ENCODE measurements at places on chromosomes 2 and 18.

GRCh38 chr2:156473445-156473844, 37.3 kb downstream of the GPD2 start:
- H3K4me1 ChIP-seq = peaks cover 7% of the 10 kb centered on the region
- H3K27ac ChIP-seq = no peak overlapping the region
- no peaks in the 10 kb centered on the region for H3K27me3 ChIP-seq
- no peak overlapping the region for H3K4me3 ChIP-seq
- H3K36me3 ChIP-seq = no peaks in the 10 kb centered on the region

DNA sequence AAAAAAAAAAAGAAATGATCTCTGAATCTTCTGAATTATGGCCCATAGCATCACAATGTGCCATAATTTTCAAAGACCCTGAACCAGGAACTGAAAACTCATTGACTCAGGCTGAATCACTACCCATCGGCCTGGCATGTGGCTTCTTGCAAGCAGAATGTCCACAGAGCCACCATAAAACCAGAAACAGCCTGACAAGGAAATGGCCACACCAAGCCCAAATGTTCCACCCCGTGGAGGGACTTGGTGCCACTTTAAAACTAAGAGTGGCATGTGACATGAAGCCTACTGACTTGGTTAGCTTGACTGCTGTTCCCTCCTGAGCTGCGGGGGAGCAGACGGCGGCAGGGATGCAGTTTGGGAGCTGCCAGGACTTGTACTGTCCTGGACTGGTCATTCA, 71.2 kb upstream of the RBM44 start:
- H3K27ac ChIP-seq = peak overlapping the region; percentile 31
- peaks cover 43% of the 10 kb centered on the region for H3K4me1 ChIP-seq
- no peaks in the 10 kb centered on the region for H3K27me3 ChIP-seq
- H3K4me3 ChIP-seq = no peak overlapping the region

DNA sequence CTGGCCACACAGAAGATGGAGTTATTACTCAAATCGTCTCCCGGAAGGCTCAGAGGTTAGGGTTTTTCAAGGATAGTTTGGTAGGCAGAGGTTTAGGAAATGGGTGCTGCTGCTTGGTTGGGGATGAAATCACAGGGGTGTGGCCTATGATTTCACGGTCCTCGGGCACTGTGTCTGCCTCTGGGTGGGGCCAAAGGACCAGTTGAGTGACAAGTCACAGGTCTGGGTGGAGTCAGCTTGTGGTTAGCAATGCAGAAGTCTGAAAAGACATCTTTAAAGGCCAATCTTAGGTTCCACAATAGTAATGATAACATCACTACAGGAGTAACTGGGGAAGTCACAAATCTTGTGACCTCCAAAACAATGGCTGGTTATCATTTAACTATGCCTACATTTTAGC, 387.8 kb downstream of the ZNF521 start:
- H3K4me1 ChIP-seq = no peaks in the 10 kb centered on the region
- no peak for DNase-seq
- no peaks in the 10 kb centered on the region for H3K27me3 ChIP-seq
- H3K4me3 ChIP-seq = no peak overlapping the region
- no peak overlapping the region for H3K27ac ChIP-seq

DNA sequence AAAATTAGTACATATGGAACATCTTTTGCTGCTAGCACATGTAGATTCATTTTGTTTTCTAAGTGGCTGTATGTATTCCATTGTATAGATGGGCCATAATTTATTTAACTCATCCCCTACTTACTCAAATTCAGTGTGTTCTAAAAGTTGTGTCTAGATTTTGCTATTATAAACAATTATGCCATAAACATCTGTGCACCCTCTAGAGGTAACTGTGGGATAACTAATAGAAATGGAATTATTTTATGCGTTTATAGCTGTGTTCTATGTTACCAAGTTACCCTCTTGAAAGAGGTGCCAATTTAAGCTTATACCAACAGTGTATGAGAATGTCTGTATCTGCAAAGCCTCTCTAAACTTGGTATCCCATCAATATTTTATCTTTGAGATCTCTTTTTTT, 100.4 kb downstream of the MMADHC start:
- H3K36me3 ChIP-seq = no peaks in the 10 kb centered on the region
- H3K4me1 ChIP-seq = no peaks in the 10 kb centered on the region
- no peaks in the 10 kb centered on the region for H3K27me3 ChIP-seq
- H3K27ac ChIP-seq = no peak overlapping the region
- DNase-seq = no peak

GRCh38 chr18:22683196-22683676, 249.9 kb upstream of the RBBP8 start:
- no peak overlapping the region for H3K27ac ChIP-seq
- no peaks in the 10 kb centered on the region for H3K27me3 ChIP-seq
- peak; percentile 50 for DNase-seq
- H3K4me1 ChIP-seq = no peaks in the 10 kb centered on the region
- no peaks in the 10 kb centered on the region for H3K36me3 ChIP-seq

- H3K4me1 ChIP-seq = peaks cover 9% of the 10 kb centered on the region
- no peaks in the 10 kb centered on the region for H3K27me3 ChIP-seq
- no peak overlapping the region for H3K4me3 ChIP-seq
- H3K36me3 ChIP-seq = no peaks in the 10 kb centered on the region
Observed at GRCh38 chr18:55405893-55406406, 182.0 kb downstream of the TCF4 start.

DNA sequence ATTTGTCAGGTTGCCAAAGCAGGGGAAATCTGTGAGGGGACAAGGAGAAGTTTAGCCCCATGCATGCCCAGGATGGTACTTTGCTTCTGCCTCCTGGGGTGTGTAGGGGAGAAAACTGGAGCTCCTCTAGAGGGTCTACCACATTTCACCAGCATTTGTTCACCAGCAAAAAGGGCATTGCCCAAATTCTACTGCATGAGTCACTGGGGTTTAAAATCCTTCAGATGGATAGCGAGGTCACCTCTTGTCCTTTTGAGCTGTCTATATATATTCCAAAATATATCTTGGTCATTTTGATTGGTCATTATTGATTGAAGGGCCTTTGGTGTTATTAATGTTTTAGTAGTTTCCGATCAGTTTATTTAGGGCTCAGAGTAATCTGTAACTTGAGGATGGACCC, 18.7 kb downstream of the FHOD3 start:
- H3K4me3 ChIP-seq = no peak overlapping the region
- no peak overlapping the region for H3K27ac ChIP-seq
- no peak for DNase-seq
- H3K27me3 ChIP-seq = no peaks in the 10 kb centered on the region
- H3K36me3 ChIP-seq = no peaks in the 10 kb centered on the region
- H3K4me1 ChIP-seq = peaks cover 11% of the 10 kb centered on the region

- DNase-seq = no peak
- peaks cover under 1% of the 10 kb centered on the region for H3K36me3 ChIP-seq
- H3K4me3 ChIP-seq = no peak overlapping the region
- H3K4me1 ChIP-seq = no peaks in the 10 kb centered on the region
Observed at GRCh38 chr2:11179899-11180298, 24.6 kb downstream of the SLC66A3 start.

Measured in thyroid gland (tissue), 4 donors.